ENCODE measurements at places on chromosomes 11 and 22. TPM values are rescaled to one million over a fixed set of nuclear protein-coding genes. Genes with fewer than 3 reads are reported as not detected.

The SEPTIN3 gene
- total RNA-seq, result not detected

- DNase-seq, result no peak
Observed at GRCh38 chr11:76788661-76789442, 5.7 kb downstream of the TSKU start.

GRCh38 chr11:14041040-14041439, 78.5 kb downstream of the SPON1 start:
- DNase-seq, result no peak

DNA sequence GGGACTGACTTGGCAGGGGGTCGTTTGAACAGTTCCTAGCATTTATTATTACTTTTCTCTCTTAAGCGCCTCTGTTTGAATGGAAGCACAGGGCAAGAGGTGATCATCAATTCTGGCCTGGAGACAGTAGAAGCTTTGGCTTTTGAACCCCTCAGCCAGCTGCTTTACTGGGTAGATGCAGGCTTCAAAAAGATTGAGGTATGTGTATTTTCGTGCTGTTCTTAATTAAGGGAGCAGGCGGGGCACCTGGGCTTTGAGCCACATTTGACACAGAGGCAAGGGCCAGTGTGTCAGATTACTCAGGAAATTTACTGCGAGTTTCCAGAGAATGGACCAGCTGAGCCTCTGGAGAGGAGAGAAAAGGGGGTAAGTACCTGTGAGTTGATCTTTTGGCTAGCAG, 102.4 kb upstream of the SORL1-AS1 start:
- no peak for DNase-seq

DNA sequence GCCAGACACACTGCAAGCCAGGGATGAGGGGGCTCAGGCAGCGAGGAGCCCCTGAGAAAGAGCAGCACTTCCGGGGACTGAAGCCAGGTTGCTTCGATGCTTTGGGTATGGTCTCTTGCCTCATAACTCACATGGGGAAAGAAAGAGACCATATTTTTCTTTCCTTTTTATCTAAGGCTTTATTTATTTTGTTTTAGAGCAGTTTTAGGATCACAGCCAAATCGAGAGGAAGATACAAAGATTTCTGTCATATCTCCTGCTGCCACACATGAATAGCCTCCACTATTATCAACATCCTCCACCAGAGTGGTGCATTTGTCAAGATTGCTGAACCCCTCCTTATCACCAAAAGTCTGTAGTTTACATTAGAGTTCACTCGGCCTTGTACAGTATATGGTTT, 24.3 kb upstream of the ADSL start:
- no peak for DNase-seq

- DNase-seq, result no peak
Observed at GRCh38 chr11:119795690-119796089, 66.7 kb upstream of the NECTIN1 start.

The ACTN3 gene
- total RNA-seq, result not detected

DNA sequence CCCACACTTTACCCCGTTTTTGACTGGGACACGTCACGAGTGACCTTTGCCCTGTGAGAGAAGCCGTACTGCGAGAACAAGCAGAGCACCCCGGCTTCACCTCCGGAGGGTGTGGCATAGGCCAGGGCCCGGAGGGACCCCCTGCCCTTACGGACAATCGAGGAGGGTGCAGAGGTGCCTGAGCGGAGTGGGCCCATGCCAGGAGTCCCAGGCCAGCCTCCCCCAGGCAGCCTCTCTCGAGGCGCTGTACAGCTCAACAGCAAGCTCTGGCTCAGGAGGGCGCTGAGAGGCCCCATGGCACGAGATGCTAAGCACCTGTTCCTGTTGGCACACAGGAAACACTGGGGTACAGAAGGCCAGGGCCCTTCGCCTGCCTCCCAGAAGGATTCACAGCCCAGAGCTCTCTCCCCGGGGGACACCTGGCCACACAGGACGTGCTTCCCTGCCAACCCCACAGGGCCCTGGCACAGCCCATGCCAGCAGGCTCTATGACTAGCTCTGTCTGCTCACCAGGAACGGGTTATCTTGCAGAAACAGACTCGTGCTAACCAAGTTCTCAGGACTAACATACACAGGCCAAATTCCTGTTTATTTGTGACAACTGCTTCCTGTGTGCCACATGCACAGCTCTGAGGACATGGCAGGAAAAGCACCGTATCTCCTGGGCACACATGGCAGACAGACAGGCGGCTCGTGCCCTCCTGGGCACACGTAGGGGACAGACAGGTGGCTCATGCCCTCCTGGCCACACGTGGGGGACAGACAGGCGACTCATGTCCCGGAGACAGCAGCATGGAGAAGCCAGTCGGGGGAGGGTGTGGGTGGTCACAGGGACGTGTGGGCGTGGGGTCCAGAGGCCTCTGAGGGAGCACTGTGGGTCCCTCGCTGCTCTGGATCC, 11.6 kb downstream of the TOLLIP start:
- DNase-seq, result no peak

DNA sequence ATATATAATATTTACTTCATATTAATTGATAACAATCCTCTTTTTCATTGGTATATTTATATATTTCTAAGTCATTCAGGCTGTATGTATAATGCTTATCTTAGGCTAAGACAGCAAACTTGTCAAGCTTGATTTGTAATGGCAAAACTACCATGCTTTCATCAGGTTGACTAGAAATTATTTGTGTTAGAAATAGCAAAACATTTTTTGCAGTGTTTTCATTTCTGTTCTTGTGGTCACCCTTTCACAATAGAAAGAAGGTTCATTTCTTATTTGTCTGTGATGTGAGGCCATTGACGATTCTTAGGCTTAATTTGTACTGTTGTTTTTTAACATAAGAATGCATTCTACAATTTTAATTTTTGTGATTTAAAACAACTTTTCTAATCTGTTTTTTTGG, 197.6 kb downstream of the TMEM135 start:
- no peak for DNase-seq

- DNase-seq, result no peak
Observed at GRCh38 chr11:123330071-123330470, 100.0 kb upstream of the GRAMD1B start.

The AGBL2 gene
- total RNA-seq, result 0.38 TPM

The NOX4 gene
- 3.5 TPM for total RNA-seq

The SEC14L2 gene
- total RNA-seq, result 1.2 TPM

The LIMK2 gene
- 8.0 TPM for total RNA-seq

The GGTLC3 gene
- total RNA-seq, result not detected

GRCh38 chr11:7170431-7170830, 81.3 kb upstream of the SYT9 start:
- DNase-seq, result no peak

DNA sequence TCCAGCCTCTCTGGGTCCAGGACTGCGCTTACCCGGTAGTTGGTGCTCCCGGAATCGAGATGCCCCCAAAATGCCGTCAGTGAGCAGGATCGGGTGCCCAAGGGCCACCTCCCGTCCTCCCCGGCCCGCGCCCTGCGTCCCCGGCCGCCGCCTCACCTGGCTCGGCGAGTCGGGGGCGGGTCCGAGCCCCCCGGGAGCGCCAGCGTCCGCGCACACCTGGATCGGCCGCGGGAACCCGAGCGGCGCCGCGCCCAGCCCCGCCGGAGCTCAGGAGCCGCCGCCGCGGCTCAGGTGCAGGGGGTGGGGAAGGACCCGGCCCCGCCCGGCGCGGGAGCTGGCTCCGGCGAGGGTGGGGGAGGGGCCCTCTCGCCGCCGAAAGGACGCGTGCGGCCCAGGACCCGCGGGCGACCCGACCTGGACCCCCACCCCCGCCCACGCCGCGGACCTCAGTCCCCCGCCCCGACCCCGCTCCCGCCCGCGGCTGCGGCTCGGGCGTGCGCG, at the start of gene SHANK2:
Gene SHANK2, minus strand, starts transcription at position 309 of the 501 bp plus-strand sequence. CDS start 105,251 bp downstream, outside the sequence.
- DNase-seq, result no peak

The PLA2G3 gene
- not detected for total RNA-seq

DNA sequence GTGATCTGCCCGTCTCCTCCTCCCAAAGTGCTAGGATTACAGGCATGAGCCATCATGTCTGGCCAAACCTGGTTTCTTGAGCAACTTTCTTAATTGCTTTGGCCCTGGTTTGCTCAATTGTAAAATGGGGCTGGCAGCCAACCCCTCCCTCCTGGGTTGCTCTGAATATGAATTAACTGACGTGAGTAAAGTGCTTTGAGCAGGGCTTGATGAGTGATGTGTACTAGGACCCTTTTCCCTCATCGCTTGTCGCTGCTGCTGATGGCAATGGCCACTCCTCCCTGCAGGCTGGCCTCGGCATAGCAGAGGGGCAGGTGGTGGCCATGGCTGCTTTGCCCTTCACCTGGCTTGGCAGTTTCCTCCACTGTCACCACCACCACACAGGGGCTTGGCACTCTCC, 41.5 kb downstream of the RNF141 start:
- no peak for DNase-seq

- DNase-seq, result peak; percentile 42
Observed at GRCh38 chr11:117097389-117098268, 599 bp downstream of the SIK3 start.

The SMTNL1 gene
- not detected for total RNA-seq

DNA sequence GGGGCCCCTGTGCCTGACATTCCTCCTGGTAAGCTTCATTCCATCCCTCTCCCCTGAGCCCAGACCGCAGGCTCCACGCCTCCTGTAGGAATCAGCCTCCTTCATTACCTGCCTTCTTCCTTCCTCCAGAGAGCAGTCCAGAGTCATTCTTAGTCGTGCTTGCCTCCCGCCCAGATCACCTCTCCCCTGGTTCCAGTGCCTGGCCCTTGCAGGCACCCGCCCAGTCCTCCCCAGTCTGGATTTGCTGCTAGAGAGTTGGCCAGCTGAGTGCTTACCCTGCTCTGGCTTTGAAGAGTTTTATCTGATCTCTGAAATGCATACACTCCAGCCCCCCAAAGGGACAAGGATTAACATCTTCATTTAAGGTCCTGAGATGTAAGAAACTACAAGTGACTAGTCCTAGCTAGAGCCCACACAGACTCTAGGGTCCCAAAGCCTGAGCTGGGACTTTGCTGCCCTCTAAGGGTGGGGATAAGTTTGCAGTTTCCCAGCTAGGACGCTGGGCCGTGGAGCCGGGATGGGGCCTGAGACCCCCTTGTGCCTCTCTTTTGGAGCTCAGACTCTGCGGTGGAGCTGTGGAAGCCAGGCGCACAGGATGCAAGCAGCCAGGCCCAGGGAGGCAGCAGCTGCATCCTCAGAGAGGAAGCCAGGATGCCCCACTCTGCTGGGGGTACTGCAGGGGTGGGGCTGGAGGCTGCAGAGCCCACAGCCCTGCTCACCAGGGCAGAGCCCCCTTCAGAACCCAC, 1.6 kb downstream of the NR1H3 start:
- DNase-seq, result no peak

The SIK3 gene
- total RNA-seq, result 36.3 TPM

The GAB4 gene
- total RNA-seq, result not detected

The TEX12 gene
- 0.22 TPM for total RNA-seq

DNA sequence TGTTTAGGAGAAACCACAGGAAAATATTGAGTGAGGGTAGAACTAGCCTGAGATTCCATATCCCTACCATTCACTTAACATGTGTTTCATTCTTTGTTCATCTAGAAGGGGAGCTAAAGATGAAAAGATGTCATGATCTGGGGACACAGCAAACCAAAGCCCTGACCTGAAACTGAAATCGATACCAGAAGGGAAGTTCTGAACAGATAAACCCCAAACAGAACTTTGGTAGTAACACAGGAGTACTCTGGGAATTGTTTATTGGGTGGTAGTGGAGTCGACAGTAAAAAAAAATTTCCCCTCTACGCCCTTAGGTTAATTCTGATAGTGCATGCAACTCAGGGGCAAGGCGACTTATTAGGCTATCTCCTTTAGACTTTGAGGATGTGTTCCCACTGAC, 27.2 kb downstream of the OR2AT4 start:
- DNase-seq, result no peak

The CHEK1 gene
- total RNA-seq, result 1.6 TPM

DNA sequence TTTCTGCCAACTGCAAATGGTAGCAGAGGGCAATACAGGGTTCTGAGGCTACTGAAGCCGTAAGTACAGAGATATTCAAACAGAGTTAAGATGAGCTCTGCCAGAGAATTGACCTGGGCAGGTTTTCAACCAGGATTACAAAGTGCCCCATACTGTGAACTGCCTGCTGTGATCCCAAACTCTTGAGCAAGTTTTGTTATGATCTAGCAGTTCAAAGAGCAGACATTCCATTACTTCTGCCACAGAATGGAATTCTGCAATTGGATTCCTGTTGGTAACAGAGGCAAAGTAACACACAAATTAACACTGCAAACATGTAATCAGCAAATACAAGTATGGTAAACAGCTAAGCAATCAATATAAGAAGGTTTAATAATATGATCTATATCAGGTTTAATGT, 31.2 kb downstream of the ALG9 start:
- DNase-seq, result no peak

GRCh38 chr11:10725114-10725906, 25.7 kb upstream of the CTR9 start:
- DNase-seq, result no peak

The LRRC32 gene
- 35.1 TPM for total RNA-seq

- peak; percentile 70 for DNase-seq
Observed at GRCh38 chr11:12222055-12222792, 111.8 kb downstream of the MICAL2 start.

DNA sequence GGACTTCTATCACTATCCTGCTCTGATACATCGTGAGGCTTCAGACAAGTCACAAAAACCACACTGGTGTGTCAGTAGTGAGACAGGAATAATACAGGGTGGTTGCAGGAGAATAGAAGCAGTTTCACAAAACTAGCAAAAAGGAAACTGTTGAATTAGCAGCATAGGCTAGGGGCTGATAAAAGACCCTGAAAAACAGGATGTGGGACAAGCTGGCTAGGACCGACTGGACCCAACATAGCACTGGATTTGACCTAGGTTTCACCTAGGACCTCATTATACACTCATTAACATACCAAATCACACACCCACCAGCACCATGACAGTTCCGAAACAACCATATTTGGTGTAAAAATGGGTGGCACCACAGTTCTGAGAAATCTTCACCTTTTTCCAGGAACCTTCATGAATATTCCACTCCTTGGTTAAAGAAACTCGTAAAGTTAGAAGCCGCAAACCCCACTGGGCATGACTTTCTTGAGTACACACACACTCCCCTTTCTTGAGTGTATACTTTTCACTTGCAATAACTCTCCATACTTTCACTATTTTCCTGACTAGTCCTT, 76.2 kb downstream of the SLC1A2 start:
- no peak for DNase-seq

The DBX1 gene
- total RNA-seq, result not detected

DNA sequence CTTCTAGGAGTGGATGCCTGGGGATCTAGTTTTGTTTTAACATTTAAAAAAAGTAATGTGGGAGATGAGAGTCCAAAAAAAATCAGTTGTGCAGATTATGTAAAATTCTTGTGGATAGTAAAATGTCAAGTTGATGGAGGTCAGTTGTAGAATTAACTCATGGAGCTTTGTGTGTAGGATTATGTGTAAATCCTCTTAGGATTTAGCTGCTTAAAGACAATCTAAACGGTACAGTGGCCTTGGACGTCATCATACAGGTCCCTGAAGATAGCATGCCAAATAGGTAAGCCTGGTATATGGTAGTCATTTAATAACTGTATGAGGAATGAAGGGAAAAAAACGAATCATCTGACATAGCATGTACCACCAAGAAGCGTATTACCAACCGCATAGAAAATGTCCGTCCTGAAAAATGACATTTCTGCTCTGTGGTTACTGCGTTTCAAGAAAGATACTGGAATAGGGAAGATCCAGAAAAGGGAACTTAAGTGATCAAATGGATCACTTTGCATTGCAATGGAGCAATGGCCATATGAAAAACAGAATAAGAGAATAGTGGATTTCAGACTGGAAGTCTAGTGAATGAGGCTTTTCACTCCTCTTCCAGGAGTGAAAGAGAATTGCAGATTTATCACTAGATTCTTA, 61.3 kb downstream of the BCL2L13 start:
- DNase-seq, result no peak

The KRTAP5-3 gene
- not detected for total RNA-seq

The MAP6 gene
- 5.7 TPM for total RNA-seq

The MLC1 gene
- total RNA-seq, result 0.66 TPM

Data from left ventricle myocardium inferior (tissue), 1 donor.